ENCODE measurements at places on chromosomes 4 and X.

DNA sequence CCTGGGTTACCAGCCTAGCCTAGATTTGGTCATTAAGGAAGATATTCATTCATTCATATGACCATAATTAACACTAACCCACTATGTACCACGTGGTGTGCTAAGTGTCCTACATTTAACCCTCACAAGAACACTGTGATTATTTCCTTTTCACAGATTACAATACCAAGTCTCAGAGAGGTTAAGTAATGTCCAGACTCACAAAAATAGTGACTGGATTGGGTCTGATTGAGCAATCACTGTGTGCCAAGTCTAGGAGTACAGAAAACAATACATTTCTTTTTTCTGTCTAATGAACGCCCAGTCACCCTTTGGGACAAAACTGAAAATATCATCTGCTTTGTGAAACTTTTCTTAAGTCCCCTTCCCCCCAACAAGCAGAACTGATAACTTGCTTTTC is 7.6 kb upstream of the DLG3 start:
- DNase-seq, result peak; percentile 21

DNA sequence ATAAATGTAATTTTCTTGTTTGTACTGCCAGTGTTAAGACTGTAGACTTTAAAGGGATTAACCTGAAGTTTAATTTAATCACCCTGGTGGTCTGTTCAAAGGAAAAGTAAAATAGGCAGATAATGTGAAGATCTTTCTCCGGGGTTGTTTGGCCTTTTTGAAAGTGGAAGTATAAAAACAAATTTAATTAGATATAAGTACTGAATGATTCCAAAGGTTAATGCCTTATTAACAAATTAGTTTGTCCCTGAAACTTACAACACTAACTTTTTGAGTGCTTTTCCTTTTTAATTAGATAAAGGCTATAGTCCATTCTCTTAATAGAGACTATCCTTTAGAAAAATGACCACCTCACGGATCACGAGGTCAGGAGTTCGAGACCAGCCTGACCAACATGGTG is 10.4 kb upstream of the PGAM4 start:
- DNase-seq, result no peak

GRCh38 chr4:113273721-113274220 is 224.3 kb downstream of the ANK2 start:
- DNase-seq, result no peak

DNA sequence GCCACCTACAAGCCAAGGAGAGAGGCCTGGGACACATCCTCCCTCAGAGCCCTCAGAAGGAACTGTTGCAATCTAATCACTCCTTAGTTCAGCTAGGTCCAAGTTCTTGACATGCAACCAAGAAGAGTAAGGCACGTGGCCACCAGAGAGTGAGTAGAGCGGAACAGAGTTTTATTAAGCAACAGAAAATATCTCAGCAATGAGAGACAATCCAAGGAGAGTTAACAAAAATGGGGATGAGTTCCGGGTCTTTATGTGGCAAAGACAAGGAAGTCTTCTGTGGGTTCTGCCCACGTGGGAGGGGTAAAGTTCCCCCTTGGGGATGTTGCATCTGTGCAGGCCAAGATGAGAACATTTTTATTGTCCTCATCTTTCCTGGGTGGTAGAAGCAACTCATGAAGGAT is 38.5 kb upstream of the PROM1 start:
- DNase-seq, result peak; percentile 37

- peak; percentile 70 for DNase-seq
These were observed 41.2 kb downstream of the SH3RF1 start for GRCh38 chr4:169229571-169230028.

DNA sequence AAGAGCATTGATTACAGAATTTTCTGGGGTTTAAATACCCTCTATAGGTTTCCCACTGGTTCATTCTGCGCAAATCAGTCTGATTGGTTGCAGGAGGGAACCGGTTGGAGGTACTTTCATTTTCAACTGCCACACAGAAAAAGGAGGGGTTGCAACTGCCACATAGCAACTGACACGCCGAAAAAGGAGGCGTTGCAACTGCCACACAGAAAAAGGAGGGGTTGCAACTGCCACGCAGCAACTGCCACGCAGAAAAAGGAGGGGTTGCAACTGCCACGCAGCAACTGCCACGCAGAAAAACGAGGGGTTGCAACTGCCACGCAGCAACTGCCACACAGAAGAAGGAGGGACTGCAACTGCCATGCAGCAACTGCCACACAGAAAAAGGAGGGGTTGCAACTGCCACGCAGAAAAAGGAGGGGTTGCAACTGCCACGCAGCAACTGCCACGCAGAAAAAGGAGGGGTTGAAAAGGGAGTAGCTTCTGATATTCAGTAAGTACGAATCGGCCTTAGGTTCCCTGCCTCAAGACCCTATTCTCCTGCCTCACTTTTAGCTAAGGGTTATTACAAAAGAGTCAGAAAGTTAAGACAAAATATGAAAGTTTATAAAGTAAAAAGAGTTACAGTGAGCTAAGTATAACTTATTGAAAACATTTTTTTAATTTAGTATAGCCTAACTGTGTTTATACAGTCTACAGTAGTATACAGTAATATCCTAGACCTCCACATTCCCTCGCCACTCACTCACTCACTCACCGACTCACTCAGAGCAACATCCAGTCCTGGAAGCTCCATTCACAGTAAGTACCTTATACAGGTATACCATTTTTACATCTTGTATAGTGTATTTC is 431.8 kb downstream of the KCTD8 start:
- no peak for DNase-seq

DNA sequence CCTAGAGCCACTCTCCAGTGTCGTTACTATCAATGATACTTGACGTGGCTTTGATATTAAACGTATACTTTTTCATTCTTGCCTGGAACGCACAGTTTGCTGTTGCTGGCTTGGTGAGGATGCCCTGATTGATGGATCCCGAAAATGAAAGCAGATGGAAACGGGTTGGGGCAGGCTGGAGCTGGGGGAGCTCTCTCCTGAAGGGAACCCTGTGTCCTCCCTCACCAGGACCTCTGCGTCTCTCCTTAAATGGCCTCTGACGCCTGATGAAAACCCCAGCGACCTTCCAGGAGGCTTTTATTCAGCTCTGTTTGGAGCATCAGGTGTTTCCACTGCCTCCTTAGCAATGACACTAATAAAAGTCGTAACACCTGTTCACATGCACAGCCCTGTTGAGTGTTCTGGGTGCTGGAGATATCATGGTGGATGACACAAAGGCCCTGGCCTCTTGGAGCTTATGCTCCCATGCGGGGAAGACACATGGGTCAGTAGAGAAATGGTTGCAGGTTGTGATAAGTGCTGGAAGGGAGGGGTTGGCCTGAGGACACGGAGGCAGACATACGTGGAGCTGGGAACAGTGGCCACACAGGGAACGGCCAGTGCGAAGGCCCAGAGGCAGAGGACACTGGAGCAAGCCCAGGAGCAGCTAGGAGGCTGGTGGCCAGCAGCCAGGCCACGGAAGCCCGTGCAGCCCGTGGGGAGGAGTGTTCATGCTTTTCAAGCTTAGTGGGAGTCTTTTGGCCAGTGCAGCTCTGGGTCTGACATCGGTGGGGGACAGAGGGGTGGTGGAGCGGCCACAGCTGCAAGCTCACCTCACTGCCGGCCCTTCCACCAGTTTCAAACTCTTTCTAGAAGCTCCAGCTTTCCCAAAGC is 7.5 kb downstream of the MSANTD1 start:
- DNase-seq, result no peak

DNA sequence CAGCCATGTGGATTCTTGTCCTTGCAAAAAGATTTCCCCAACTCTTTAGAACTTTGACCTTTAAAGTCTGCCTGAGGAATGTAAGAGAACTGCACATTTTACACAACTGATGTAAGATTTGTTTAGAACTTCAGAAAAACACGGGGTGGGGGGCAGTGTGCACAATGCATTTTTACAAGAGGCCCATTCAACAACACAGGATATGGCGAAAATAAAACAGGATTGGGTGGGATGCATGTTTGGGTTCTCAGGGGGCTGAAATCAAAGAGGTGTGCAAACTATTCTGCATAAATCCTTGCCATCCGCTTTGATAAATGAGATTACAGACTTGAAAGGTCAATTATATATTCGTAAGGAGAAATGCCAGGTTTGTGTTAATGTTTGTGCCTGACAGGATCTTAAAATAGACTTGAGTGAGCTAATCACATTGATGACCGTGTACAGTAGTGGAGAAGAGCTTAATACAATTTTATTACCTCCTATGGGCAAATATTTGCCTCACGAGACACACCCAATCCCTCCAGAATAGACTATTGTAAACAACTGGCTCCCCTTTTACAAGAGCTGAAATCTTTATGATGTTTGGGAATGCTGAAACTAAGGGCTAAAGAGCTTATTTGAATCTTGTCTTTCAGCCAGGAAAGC is 184.1 kb upstream of the LEF1 start:
- no peak for DNase-seq

DNA sequence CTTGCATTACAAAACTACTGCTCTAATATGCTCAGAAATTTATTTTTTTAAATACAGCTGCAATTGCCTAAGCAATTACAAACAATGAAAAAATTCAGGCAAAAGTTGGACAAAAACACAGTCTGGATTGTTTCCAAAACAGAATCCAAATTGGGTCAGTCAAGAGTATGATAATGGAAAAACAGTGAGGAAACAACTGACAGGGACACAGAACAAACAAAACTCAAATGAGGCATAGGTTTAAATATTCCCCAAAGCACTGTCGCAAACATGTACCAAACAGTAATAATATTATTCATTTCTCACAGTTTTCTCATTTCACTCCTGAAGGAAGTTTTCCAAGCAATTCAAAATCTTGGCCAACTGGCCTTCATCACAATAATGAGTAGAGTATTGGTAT is 386.6 kb downstream of the CENPC start:
- DNase-seq, result no peak

- no peak for DNase-seq
These were observed 60.7 kb downstream of the GAB1 start for GRCh38 chr4:143397335-143397734.

GRCh38 chrX:107470198-107470597 is 20.7 kb downstream of the FRMPD3 start:
- no peak for DNase-seq

DNA sequence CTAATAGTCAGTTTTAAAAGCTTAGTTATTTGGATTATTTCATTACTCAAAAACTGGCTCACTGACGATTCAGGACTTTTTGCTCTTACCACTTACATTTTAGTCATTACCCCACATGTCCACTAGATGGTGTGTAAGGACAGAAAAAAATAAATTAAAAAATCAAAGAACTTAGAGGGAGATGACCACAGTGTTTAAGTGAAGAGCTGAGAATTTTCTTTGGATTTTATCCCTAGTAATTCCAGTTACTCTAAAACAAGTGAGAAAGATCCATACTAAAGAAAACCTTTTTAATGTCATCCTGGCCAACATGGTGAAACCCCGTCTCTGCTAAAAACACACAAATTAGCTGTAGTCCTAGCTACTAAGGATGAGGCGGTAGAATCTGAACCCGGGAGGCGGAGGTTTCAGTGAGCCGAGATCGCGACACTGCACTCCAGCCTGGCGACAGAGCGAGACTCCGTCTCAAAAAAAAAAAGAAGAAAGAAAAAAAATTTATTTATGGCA is 26.4 kb upstream of the TMPRSS11B start:
- peak; percentile 43 for DNase-seq

GRCh38 chrX:139077281-139078250 is 366.0 kb upstream of the FGF13 start:
- peak; percentile 62 for DNase-seq

DNA sequence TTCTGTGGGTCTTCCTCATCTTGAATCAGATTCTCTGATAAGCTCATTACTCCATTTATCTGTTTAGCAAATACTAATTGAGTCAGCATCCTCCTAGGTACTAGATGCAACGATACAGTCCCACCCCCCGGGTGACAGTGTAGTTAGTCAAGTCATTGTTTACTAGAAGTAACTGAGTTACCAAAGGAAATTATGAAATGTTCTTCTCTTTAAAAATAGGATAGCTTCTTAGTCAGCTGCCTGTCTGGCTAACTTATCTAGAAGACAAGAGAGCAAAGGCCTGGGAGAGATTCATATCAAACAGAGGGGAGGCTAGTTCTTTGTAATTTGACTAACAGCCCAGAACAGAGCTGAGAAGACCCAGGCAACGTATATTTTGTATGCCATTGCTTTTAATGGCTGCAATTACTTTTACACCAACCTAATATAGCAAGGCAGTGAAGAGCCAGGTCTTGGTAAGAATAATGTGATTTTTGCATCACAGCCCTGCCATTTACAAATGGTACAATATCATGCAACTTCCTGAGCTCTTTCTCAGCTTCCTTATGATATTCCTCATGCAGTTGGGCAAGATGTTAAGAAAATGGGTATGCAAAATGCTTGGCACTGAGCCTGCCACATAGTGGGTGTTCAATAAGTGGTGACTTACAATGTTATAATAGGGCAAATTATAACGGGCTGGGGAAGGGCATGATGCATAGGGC is 149.9 kb downstream of the CHIC2 start:
- peak; percentile 88 for DNase-seq

DNA sequence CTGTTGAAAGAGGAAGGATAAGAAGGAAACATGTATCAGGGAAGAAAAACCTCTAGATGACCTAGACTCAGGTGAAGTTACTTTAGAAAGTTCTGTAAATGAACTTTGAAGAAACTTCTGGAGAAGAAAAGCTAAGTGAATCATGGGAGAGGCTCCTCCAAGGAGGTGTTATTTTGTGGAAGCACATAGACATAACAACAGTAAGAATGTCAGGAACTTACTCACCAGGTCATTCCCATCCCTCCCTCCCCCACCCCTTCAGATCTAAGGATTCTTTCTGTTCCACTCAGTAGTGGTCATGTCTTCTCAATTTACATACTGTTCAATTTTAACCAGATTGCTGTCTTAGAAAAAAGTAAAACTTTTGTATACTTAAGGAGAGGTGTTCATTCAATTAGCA is 310.5 kb upstream of the DDX53 start:
- DNase-seq, result no peak
